ENCODE measurements at places on chromosomes 1 and 21.

DNA sequence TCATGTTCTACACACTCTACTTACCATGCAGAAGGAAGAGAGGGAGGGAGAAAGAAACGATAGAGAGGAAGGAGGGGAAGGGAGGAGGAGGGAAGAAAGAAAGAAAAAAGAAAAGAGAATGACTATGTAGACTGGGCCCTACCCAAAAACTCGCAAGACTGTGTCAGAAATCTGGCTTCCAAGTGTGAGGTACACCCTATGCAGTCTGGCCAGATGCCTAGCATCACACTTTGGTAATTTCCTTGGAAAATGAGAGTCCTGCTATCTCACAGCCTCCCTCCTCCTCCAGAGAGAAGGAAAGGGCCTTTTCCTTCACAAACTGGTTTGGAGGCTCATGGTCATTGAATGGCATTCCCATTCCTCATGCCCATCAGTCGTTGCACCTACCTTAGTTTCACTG is 86.4 kb upstream of the LRRC8D start:
- DNase-seq, result no peak

GRCh38 chr1:96519851-96520578 is 201.6 kb upstream of the PTBP2 start:
- no peak for DNase-seq

- no peak for DNase-seq
Observed at GRCh38 chr1:24901791-24902470, 28.1 kb downstream of the RUNX3 start.

DNA sequence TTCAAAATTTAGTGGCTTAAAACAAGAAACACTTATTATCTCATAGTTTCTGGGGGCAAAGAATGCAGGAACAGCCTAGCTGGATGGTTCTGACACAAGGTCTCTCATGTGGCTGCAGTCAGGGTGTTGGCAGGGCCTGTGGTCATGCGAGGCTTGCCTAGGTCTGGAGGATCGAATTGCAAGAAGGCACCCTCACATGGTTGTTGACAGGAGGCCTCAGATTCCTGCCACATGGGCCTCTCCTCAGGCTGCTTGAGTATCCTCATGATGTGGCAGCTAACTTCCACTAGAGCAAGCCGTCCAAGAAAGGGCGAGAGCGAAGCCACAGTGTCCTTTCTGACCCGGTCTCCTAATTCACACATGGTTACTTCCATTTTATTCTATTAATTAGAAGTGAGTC is 6.2 kb upstream of the NRIP1 start:
- no peak for DNase-seq

- DNase-seq, result no peak
Observed at GRCh38 chr1:14228677-14229076, 369.8 kb upstream of the KAZN start.

GRCh38 chr1:222920169-222920568 is 105.3 kb downstream of the DISP1 start:
- no peak for DNase-seq

DNA sequence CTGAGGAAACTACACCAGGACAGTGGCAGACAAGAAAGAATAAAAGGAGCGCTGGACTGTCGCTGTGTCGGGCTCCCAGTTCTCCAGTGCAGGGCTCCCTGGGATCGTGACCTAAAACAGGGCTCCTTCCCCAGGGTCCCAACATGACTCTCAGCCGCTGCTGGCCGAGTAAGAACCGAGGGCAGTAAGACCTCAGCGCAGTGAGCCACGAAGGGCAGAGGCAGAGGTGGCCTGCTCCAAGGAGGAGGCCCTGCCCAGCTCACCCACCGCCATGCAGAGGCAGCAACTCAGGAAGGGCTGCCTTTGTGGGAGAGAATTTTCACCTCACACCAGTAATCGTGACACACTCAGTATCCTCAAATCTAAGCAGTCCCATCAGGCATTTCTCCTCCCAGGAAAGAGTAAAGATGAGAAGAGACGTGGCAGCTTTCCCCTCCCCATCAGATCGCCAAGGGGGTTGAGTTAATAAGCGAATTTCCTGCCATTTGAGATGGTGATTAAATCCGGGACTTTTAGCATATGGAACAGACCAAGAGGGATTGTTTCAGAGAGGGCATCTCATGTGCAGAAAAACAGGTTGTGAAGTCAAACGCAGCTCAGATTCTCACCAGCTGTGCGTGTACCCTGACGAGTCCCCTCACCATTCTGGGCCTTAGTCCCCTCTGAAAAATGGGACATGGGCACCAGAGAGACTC is 19.8 kb upstream of the ARTN start:
- no peak for DNase-seq

DNA sequence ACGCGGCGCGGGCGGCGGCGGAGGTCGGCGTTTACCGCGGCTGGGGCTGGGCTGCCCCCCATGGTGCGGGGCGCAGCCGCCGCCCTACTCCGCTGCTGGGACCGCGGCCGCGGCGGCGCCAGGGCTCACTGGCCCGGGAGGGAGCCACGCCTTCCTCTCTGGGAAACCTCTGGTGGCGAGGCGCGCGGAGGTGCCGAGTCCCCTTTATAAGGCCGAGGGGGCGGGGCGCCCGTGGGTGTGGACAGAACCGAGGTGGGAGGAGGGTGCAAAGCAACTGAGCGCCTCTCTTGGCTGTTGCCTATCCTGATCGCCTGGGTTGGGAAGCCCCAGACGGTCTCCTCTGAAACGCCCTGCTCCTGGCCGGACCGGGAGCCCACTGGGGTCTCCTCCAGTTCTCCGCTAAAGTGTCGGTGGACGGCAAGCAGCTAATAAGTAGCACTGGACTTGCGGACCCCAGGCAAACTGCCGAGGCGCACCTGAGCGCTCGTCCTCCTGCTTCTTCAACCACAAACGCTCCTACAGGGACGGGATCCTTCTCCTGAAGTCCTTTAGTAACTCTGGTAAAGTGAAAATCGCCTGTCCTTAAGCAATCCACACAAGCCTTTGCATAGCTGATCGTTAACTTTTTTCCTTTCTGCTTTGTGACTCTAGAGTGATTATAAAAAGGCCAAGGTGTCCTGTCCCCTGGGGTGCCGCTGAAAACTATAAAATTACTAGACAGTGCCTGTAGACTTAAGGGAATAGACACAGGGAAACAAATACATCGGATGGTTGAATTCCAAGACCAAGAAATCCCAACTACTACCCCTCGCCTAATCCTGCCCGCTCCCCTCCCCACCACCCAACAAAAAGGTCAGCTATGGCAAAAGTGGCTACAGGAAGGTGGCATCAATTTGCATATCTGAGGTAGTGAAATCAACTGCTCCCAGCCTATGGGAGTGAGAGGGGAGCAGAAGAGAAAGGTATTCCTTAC is at the start of gene PTGER3:
PTGER3 (minus strand) TSS at position 182 of the 973 bp plus-strand sequence. CDS start 239 bp downstream, outside the sequence.
- DNase-seq, result peak; percentile 79

DNA sequence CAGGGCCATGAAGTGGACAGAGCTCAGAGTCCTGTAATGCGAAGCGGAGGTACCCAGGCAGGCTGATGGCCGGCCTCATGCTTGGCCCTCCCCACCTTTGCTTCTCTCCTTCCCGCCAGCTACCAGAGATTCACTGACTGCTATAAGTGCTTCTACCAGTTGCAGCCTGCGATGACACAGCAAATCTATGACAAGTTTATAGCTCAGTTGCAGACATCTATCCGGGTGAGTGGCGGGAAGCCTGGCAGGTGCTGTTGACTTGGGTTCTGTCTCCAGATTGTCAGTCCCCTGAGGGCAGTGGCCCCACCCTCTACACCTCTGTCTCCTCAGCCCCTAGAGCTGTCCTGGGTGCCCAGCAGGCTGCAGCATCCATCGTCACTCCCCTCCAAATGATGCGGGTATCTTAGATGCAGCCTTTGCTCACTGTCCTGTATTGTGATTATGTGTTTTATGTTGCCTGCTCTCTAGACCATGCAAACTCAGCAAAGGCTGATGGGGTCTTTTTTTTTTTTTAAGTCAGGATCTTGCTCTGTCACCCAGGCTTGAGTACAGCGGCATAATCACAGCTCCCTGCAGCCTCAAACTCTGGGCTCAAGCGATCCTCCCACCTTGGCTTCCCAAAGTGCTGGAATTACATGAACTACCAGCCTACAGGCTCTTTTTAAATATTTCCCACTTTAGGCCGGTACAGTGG is 9.6 kb upstream of the BGLAP start:
- no peak for DNase-seq

GRCh38 chr1:12047120-12047876 is 15.8 kb upstream of the TNFRSF8 start:
- no peak for DNase-seq

DNA sequence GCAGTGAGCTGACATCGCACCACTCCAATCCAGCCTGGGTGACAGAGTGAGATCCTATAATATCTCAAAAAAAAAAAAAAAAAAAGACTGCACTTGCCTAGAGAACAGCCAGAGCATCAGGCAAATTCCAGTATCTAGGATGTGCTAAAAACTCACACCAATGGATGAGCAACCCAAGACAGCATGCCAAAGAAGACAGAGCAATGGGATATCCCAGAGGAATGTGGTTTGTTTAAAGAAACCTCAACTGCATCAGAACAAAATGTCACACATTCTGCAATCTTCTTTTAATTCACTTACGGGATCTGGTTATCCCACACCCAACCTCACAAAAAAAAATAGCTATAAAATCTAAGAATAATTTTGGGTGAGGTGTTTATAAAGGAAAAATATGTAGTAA is 7.3 kb downstream of the KCNH1 start:
- no peak for DNase-seq

DNA sequence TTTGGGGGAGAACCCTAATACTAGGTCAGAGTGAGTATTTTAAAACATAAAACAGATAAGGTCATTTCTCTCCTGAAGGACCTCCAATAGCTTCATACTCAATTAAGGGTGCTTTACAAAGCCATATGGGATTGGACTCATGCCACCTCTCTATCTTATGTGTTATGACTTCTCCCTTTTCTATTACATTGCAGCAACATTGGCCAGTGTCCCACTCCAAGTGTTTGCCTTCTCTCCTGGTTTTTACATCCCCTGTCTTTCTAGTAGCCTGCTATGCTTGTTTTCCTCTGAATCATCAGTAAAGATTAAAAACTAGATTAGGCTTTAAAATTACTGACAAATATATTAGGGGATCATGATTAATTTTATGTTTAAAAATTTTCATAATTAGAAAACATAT is 66.6 kb downstream of the SCMH1 start:
- no peak for DNase-seq

GRCh38 chr1:21801100-21801499 is 11.0 kb upstream of the LDLRAD2 start:
- DNase-seq, result no peak

DNA sequence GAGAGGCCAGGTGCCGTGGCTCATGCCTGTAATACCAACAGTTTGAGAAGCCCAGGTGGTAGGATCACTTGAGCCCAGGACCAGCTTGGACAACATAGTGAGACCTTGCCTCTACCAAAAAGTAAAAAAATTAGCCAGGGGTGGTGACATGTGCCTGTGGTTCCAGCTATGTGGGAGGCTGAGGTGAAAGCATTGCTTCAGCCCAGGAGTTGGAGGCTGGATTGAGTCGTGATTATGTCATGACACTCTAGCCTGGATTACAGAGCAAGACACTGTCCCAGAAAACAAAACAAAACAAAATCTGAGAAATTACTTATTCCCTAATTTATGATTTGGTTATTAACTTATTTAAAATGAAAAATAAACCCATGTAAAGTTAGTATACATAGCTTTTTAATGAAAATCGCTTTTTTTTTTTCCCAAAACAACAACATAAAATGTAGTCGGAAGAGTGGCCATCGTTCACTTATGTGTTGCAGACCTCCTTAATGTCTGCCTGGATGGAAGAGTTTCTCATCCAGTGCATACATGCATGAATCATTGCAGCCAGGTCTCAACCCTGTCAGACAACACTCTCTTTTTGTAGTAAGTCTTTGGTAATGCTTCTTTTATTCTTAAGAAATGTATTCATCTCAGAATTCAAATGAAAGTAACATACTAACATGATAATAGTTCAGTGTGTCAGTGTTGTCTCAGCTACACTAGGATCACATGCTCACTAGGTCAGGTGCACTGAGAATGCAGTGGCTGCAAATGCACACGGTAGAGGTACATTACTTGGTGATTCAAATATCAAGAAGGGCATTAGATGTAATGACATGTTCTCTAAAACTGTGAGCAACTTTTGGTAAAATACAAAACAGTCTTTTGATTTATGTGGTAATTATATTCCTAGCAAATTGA is 28.0 kb downstream of the ITSN1 start:
- DNase-seq, result no peak

DNA sequence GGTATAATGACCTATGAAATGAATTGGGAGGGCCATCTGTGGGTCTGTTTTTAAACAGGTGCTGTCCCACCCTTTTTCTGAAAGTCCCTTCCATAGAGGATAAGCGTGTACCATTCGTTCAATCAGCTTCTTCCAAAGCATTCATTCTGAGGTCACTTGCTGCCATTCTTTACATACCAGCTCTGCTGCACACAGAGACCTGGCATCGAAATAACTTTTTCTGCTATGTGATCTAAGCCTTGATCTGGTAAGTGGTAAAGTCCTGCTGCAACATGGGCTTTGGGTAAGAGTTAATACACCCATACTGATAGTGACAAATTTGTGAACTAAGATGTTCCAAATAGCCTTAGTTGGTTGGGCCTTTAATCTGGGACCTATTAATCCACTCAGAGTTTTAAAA is 38.9 kb downstream of the DR1 start:
- DNase-seq, result no peak

DNA sequence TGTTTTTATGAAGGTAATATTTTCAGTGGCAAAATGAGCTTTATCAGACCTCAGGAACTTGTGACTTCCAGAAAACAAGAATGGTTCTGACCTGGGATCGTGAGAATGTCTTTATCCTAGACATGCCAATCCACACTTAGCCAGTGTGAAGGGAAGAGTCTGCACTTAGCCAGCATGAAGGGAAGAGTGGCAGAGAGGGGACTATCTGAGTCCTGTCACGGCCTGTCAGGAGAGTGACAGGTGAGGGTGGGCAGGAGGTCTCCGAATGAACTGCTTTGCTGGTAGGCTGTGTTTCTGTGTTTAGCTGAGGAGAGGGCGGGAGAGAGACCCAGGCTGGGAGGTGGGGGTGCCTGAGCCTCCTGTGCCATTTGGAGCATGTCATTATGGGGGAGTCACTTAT is 173.1 kb downstream of the KIF26B start:
- DNase-seq, result no peak

DNA sequence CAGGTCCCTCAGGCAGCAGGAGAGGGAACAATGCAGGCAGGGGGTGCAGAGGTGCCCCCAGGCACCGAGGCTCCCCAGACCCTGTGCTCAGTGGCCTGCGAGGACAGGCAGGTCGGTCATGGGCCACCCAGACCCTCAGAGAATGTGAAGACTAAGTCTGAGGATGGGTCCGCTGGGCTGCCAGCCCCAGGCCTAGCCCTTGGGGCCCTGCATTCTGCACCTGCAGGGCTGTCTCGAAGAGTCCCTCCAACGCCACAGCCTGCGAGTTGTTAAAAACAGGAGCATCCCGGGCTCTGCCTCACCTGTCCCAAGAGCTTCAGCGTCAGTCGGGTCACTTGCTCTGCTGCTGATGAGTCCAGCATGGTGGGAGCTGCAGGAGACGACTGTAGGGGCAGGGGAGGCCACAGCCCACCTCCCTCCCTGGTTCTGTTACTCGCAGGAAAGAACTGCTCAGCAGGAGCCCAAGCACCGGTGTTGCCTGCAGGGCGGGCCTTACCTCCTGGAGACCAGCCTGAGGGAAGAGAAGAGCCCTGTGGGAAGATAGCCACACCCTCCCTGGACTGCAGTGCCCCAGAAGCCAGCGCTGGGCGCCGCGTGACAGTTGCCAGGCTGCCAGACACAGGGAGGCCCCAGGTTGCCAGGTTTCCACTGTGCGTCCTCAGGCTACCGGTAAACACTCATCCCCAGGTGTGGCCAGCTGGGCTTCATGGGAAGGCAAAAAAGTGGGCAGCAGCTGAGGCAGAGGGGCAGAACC is 5.8 kb downstream of the C21orf58 start:
- DNase-seq, result peak; percentile 68

All from NCI-H748 treated with DMSO at 0.1 percent for 48 hours (cell line).